ENCODE measurements at places on chromosomes 4 and X.

DNA sequence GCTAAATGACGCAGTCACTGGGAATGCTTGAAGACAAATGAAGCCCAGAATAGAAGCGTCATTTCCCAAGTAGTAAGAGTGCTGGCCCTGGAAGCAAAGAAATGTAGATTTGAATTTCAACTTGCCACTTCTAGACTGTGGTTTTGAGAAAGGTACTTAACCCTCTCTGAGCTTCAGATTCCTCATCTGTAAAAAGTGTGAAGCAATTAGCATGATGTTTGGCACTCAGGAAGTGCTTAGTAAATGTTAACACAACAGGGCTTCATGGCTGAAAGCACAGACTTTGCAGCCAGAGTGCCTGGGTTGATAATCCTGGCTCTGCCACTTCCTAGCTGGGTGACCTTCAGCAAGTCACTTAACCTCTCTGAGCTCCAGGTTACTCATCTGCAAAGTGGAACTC, 147.4 kb upstream of the RPS6KA3 start:
- no peak for DNase-seq

GRCh38 chr4:4395849-4396627, 9.1 kb downstream of the NSG1 start:
- DNase-seq = no peak

DNA sequence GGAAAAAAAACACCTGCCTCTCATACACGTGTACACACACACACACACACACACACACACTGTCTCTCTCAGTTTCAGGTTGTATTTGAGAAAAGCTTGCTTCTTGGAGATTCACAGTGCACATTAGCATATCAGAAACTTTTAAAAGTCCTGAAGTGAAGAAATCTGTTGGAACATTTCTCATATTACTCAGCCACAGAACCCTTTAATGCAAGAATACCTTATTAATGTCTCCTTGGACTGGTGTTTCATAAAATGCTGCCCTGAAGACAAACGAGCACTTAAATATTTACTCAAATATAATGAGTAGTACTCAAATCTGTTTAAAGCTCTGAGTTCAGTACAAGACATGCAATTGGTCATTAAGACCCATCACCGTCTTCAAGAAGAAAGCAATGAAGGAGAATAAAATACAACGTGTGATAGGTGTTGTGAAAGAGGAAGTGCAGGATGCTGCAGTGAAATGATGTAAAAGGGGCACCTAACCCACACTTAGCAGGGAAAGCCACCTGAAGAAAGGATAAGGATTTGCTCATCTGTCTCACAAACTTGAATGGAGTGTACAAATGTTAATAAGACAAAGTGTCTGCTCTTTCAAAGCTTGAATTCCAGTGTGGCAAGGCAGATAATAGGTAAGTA, 57.0 kb downstream of the DCLK2 start:
- no peak for DNase-seq

DNA sequence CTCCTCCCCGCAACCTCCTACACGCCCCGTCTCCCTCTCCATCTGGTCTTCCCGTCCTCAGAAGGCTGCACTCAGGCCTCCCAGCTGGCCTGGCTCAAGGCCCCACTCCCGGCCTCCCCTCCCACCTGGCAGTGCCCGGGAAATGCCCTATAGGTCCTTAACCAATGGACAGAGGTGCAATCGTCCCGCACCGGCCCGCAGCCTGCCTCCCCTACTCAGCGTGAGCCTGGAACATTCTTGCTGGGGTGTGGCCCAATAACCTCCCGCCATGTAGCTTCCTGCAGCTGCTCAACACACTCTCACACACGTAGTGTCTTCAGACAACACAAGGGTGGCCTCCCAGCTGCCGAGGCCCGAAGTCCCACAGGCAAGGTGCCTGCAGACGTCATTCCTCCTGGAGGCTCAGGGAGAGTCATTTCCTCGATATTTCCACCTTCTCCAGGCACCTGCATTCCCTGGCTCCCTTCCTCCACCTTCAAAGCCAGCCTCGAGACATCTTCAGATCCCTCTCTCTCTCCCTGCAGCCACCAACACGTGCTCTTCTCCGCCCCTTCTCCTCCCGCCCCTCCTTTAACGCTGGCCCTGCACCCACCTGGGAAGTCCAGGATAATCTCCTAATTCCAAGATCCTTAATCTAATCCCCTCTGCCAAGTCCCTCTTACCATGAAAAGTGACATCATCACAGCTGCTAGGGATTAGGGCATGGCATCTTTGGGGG, 56.2 kb downstream of the ADRA2C start:
- DNase-seq = no peak

DNA sequence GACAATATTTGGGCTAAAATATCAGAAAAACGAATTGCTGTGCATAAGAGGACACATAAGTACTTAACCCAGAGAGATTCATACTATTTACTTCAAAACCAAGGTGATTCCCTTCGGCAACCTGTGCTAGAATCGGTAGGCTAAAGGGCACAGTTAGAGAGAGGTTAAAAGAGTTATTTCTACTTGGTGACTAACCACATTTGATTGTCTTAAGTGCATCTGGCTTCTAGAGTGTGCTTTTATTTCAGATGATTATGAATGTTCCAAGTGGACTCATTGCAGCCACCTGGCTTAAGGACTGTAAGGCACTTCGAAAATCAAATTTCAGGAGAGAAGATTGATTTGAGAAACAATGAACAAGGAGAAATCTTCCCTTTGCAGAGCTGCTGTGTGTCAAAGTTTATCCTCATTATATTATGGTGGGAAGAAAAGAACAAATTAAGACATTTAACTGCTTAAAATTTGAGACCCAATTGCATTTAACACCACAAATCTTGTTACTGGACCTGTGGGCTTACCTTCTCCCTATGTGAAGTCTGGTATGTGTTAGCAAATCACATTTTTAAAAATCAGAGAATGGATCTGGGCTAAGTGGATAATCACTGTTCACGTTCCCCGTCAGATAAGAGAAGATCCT, 34.0 kb downstream of the PHOX2B start:
- DNase-seq = no peak

GRCh38 chr4:55793479-55793878, 26.1 kb upstream of the EXOC1L start:
- no peak for DNase-seq

DNA sequence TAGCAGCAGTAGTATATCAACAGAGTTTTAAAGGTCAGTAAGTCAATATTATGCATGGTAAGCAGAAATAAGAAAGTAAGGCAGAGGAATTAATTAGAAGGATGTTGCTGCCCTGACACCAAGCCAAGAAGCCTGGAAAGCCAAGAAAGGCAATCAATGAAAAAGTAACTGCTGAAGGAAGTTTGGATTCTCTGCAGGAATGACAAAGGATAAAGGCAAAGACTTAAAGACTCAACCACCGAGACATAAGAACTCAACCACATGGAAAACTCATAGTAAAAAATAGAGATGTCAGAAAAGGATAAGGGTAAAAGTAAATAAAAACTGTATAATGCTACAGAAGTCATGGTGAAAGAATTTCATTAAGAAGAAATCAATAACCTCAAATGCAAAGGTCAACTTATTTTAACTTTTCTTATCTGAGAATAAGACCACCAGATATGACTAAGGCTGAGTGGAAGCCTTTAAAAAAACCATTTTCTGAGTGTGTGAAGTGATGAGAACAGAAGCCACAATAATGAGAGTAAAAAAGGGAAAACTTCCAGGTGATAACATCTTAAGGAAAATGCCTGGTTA, 55.2 kb downstream of the NEK1 start:
- no peak for DNase-seq

Data from thymus (tissue), 14 donors.